ENCODE measurements at places on chromosomes 12 and 14. TPM values are rescaled to one million over a fixed set of nuclear protein-coding genes. Genes with fewer than 3 reads are reported as not detected.
A peak's percentile ranks its signal among the peaks of the same experiment; 100 is the strongest.

DNA sequence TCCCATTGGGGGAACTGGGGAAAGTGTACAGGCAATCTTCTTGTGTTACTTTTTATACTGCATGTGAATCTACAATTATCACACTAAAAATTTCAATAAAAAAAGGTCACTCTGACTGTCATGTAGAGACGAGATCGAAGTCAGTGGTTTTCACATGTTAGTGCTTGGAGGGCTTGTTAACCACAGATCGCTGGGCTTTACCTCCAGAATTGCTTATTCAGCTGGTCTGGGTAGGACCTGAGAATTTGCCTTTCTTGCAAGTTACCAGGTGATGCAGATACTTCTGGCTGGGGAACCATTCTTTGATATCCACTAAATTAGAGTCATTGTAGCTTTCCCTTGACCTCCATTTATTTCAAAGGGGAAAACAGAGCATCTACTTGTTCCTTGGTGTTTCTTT, 62.8 kb upstream of the SLC38A4 start:
- no peak for DNase-seq

DNA sequence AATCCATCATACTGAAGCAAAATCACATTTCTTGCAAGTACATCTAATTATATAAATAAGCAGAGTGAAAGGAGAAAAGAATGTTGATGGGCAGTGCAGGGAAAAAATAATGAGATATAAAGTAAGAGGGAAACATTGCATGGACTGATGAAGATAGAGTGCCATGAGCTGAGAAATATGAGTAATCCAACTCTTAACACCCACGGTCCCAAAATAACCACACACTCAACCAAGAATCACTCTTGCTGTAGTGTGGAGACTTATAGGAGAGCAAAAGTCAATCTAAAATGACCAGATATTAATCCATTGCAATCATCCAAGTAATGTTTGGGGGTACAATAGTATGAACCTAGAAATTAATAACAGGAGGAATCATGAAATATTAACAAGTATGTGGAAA, 40.2 kb downstream of the MYF5 start:
- no peak for DNase-seq

DNA sequence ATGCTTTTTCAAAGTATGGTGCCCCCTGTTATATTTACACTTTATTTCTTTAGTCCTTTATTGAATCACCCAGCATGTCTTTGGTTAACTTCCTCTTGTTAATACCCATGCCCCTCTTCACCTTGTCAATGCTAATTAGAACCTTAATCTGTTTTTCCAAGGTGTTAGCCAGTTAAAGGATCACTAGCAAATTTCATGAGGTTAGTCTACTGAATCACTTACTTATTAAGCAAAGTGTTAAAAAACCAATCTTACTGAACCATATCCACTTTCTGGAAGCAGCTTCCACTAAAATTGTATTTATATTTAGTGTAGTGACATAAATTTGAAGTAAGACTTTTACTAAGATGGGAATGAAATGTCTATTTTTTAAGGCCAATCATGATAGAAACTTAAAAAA, 27.9 kb downstream of the TAOK3 start:
- DNase-seq, result no peak

DNA sequence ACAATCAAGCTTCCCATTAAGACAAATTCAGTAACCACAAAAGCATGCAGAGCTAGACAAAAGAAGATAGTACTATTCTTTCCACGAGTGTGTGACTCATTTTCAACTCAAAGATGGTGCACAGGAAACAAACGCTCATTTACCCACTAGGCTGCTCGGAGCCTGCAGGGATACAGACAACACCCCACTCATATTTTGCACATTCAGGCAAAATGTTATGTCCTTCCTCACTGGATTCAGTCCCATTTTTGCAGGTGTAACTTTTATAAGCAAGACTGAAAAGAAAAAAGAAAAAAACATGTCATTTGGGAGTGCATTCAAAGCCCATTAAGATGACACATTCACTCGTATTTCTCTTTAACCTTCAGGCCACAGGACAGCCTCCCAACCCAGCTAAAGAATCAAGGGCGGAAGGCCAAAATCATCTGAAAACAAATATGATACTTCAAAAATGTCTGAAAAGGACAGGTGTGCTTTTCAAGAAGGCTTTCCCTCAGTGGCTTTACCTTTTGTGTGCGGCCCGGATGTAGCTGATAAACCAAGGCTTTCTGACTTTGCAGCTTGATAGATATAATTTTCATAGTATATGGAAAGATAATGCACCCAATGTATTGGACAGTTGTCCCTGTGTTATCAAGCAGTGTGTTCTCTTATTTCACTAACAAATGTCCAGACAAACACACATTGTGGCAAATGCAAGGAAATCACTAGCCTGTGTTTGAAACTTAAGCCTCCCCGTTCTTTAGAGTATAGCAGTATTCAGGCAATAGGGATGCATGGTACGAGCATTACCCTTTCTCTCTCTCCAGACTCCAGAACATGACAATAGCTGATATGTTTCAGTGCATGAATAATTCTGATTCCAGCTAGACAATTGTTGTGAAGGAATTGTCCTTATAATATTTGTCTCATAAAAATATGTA, 147.8 kb upstream of the KRR1 start:
- DNase-seq, result no peak

- no peak for DNase-seq
Measured at GRCh38 chr12:56955631-56956256, 1.7 kb downstream of the RDH16 start.

DNA sequence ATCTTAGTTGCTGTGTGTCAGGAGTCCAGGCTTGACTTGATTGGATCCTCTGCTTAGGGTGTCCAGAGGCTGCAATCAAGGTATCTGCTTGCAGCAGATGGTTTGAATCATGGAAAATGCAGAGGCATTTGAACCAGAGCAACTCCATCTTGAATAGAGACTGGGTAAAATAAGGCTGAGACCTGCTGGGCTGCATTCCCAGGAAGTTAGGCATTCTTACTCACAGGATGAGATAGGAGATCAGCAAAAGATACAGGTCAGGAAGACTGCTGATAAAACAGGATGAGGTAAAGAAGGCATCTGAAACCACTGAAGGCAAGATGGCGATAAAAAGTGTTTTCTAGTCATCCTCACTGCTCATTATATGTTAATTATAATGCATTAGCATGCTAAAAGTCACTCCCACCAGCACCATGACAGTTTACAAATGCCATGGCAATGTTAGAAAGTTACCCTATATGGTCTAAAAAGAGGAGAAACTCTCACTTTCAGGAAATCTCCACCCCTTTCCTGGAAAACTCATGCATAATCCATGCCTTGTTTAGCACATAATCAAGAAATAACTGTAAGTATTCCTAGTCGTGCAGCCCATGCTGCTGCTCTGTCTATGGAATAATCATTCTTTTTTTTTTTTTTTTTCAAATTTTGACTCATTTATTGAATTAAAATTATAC, 218.3 kb upstream of the CPNE8 start:
- DNase-seq, result no peak

DNA sequence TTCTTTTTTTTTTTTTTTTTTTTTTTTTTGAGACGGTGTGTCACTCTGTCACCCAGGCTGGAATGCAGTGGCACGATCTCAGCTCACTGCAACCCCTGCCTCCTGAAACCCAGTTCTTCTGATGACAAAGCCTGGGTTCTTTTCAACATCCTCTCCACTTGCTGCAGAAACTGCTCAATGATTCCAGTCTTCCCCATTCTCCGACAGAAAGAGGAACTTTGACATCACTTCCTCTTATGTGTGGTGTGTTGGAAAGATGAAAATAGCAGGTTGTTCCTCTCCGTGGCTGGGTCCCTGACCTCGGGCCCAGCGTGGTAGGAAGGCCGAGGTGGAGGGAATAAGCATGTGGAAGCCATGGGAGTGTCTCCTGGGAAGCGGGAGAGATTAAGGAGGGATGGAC, 198.4 kb downstream of the PHETA1 start:
- no peak for DNase-seq

DNA sequence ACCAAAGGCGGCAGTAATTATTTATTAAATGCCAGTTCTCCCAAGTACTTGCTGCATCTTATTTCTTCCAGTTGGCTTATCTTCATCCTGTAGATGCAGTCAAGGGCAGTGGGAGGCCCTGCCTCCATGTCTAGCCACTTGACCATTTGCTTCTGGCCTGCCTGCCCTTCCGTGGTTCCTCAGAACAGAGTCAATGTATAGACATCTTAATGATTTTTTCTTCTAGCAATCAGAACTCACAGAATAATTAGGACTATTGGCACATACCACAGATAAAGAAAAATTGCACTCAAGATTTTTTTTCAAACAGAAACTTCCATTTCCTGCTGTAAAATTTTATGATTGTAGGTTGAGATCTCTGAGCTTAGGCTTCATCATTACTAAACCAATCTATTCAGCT, 20.9 kb downstream of the NR1H4 start:
- no peak for DNase-seq

DNA sequence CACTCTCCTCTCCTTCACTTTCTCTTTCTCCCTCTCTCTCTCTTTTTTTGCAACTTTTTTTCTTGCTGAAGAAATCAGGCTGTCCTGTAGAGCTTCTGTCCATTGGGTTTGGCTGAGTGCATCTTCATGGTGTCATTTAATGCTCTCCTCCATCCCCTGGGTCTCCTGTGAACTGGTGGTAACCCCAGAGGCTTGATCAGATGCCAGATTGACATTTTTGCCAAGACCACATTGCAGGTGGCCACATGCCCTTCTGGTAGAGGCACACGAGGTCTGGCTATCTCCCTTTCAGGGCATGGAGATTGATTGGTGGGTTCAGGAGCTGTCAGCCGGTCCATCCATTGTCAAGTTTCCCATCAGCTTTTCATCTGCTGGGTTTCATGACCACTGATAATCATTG, 188.3 kb upstream of the MYL2 start:
- DNase-seq, result no peak

- peak; percentile 10 for DNase-seq
Measured at GRCh38 chr14:104555430-104556255, 23.9 kb upstream of the C14orf180 start.

GRCh38 chr14:61342932-61343331, 21.6 kb downstream of the PRKCH start:
- no peak for DNase-seq

- no peak for DNase-seq
Measured at GRCh38 chr12:23543767-23544166, 405.7 kb downstream of the SOX5 start.

DNA sequence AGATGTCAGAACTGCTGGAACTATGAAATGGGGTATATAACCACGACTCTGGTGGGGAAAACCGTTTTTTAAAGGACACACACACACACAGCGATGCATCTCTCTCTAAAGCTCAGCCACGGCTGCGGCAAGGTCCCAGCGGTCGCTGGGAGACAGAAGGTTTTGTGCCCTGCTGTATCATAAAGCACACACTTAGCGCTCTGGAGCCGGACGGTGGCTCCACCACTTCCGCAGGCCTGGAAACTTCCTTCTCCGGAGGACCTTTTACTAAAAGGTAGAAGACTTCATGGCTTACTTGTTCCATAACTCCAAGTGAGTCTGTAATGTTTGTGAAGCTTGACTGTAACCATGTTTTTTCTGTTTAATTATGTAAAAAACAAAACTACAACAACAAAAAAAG, 349.3 kb downstream of the DIO2 start:
- DNase-seq, result peak; percentile 14

DNA sequence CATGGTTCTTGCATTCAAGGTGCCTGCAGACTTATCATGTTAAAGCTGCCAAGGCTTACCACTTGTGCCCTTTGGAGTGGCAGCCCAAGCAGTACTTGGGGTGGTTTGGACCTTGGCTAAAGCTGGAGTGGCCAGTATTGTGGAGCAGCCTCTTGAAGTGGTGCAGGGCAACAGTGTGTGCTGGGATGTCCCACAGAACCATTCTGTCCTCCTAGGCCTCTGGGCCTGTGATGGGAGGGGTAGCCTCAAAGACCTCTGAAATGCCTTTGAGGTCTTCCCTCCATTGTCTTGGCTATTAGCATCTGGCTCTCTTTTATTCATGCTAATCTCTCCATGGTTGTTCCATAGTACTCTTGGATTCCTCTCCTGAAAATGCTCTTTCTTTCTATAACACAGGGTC, 78.2 kb upstream of the SLC24A4 start:
- DNase-seq, result no peak

DNA sequence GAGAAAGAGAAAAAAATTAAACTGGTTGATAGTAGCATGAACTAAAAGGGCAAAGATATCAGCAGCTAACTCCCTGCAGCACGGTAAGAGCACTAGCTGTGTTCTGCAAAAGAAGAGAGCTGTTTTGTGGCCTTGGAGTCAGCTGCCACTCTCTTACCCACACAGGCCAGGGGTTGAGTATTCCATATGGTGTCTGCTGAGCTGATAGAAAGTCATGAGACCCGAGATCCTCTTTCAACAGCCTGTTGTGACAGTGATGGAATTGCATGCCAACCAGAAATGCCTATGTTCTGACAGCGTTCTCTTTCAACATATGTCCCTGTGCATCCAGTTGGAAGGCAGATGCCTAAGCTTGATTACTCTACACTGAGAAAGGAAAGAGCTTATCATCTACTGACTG, 39.9 kb downstream of the TMTC1 start:
- no peak for DNase-seq

DNA sequence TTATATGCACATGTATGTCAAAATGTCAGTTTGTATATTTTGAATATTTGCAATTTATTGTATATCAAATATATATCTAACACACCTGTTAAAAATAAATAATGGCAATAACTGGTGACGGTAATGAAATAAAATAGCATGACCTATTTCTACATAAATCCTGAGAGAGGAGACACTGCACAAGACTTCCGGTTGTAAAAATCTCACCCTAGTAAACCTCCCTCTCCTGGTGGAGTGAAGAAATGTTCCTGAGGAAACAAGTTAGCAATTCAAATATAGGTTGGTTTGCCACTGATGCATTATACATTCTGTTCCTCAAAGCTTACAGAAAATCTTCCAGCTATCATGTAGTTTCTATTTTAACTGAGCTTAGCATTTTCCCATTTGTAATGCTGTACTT, 166.1 kb upstream of the SYT10 start:
- no peak for DNase-seq

- peak; percentile 82 for DNase-seq
Measured at GRCh38 chr12:53938326-53939140, at the start of gene HOXC13. TSS of gene HOXC13 (plus strand) at chr12:53938831. CDS start at chr12:53938907, 76 bp downstream.

- no peak for DNase-seq
Measured at GRCh38 chr12:5685935-5686334, 254.0 kb downstream of the NTF3 start.

GRCh38 chr12:47033789-47034555, 45.4 kb upstream of the PCED1B start:
- no peak for DNase-seq

GRCh38 chr12:42090899-42091298, 53.8 kb downstream of the GXYLT1 start:
- no peak for DNase-seq

DNA sequence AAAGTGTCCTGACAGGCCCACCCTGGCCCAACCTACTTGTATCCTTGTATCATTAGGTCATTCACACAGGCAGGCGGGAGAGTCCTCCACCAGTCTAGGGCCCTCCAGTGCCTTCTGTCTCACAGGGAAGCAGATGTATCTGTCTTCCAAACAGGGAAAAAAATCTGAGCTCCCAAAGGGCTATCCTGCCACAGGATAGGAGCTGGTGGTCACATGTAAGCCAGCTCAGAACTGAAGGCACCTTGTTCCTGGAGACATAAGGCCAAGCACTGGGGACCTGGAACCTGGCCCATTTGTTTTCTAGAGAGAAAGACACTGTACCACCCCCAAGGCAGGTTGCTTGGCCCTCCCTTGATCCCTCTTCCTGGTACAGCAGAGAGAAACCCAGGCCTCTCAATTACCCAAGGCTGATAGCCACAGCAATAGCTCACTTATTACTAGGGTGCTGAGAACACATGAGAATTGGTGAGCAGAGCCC, 19.4 kb upstream of the PLEKHH1 start:
- no peak for DNase-seq

Gene DNAJC22
- total RNA-seq, result 0.59 TPM

Gene PLXNC1
- 23.7 TPM for total RNA-seq

Gene B3GNT4
- 0.24 TPM for total RNA-seq

Gene HOXC12
- total RNA-seq, result not detected

Gene KRT8
- total RNA-seq, result 412 TPM

Data from upper lobe of left lung (tissue), 6 donors.